Stimulated activated CD8-positive, alpha-beta memory T cell treated with anti-CD3 and anti-CD28 coated beads, Interleukin-15, amount 100 ng/mL, for 24 hours (primary cell): ENCODE measurements at places on chromosomes 12 and 14.

DNA sequence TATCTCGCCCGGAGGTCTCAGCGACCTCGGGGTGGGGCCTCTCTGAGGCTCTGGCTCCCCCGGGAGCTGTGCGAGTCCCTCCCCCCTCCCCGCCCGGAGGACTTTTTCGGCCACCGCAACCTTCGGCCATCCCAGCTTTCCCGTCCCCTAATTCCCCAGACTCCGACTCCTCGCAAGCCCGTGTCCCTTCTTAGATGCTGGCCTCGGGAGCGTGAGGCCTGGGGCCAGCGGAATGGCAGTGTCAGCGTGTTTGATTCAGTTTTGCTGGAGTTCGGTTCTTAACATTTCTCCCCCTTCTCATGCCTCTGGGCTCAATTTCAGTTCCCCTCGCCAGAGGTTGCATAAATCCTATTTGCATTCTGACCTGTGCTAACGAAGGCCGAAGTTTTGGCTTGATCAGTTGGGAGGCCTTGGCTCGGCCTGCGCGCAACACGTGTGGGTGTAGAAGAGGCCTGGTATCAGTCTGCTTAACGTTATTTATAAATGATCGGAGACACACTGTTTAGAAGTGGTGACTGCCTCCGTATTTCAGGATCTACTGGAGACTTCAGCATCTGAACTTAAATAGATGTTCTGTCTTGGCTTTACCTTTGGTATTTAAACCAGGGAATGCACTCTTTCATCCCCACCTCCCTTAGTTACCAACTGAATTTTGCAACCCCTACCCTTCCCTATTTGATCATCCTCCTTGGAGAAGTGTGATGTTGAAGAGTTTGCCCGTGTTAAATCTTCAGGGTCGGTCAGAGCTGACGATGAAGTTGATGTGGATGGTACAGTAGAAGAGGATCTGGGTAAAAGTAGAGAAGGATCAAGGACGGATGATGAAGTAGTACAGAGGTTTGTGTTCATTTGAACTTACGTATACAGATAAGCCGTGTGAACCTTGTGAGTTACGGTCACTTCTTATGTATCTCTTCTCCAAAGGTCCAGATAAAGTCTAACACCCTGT lies 851 bp downstream of the HSP90B1 start:
- DNase-seq = no peak

DNA sequence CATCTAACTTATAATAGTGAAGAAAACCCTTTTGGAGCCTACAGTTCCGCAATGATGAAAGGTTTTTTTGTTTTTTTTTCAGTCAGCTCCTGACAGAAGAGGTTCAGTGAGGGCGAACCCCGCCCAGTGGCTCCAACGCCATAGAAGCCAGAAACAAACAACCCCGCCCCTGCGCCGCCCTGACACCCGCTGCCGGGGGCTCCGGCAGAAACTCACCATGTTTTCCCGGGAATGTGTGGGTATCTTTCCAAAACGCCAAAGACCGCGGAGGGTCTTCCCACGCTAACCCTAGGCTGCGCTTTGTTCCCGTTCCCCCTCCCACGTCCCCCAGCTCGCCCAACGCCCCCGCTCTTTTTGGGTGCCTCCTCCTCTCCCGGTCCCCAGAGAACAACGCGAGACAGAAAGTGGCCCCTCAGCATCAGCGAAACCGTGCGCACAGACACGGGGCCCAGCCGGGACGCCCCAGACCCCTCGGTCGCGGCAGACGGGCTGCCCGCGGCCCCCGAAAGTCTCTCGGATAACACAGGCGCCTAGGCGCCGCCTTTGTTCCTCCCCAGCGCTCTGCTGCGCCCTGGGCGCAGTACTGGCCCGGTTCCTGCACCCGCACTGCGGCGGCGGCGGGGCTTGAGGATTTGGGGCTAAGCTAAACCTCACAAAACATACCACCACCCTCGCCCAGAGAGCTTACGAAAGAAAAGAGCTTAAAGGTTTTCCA lies 522 bp downstream of the TUBA1A start:
- peak; percentile 31 for DNase-seq

DNA sequence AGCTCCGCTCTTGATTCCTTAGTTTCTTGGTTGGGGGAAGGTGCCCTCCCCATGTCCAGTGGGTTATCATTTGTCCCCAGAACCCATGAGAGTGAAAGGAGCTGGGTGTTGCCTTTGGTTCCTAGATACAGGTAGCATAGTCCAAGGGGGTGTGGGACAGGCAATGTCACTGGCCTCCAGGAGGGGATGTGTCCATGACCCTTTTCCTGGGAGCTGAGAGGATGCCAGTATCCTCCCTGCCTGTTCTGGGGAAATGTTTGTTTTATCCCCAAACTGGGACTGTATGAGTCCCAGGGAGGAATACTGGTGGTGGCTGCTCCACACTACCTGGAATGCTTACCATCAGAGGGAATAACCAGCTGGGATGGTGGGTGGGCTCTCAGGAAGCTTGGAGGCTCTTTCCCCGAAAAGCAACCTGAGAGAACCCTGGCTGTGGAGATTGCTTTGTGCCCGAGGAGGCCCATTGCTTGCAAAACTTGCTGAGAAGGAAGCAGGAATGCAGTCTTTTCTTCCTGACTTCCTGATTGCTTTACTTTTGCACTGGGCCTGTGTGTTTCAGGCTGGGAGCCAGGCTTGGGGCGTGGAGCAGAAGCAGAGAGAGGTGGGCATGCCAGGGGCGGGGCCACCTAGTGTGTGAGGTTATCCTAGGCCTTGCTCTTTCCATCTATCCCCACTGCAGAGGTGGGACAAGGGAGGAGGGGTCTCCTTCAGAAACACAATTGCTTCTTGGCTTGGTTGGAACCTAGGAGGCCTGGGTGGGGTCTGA lies 715 bp upstream of the SLC10A1 start:
- no peak for DNase-seq

GRCh38 chr12:63845726-63846125 lies 1.2 kb downstream of the SRGAP1 start:
- no peak for DNase-seq

GRCh38 chr12:76391461-76391860 lies 43.2 kb upstream of the BBS10 start:
- no peak for DNase-seq

- DNase-seq = no peak
These were observed 253.4 kb downstream of the GXYLT1 start for GRCh38 chr12:41891226-41891625.

DNA sequence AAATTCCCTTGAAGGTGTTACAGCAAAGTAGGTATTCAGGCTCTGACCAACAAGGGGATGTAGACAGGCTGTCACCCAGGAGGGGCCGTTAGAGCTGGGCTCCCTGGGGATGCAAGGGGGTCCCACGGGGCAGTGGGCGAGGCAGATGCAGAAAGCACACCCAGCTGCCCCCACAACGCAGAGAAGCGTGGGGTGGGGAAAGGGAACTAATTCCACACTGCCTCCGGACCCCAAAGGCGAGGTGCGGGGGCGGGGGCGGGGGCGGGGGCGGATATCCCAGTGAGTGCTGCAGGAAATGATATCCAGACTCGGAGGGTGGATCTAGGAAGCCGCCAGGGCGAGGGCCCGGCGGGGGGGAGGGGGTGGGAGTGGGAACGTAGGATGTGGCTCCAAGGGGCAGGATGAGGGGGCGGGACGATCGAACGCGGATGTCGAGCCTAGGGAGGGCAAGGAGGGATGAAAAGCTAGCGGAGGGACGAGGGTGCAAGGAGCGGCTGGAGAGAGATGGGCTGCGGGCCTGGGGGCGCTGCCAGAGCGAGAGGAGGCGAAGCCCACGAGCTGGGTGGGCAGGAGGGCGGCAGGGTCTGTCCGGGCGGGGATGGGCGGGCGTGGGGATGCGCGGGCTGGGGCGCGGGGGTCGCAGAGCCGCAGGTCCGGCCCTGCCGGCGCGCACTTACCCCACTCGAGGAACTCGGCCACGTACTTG lies 874 bp downstream of the CDC42BPB start:
- no peak for DNase-seq

DNA sequence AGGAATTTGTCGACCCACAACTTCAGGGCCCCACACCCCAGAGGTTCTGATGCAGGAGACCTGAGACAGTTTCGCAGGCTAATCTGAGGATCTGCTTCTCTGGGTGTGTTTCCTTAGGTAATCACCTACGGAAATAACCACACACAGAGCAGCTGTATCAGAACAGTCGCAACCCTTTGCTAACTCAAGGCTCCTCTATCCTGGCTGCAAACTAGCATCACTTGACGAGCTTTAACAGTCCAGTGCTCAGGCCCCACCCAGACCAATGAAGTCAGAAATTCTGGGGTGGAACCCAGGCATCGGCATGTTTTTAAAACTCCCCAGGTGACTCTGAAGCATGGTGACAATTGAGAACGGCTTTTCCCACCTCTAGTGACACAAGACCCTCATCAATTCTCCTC lies 20.7 kb downstream of the SLC7A7 start:
- DNase-seq = no peak

DNA sequence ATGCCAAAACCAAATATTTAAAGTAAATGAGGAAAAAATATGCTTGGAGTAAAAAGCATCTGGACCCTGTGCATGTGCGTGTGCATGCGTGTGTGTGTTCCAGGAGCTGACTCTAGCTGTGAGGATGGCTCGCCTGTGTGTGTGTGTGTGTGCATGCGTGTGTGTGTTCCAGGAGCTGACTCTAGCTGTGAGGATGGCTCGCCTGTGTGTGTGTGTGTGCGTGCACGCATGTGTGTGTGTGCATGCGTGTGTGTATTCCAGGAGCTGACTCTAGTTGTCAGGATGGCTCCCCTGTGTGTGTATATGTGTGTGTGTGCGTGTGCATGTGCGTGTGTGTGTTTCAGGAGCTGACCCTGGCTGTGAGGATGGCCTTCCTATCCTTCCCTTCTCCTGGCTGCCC lies 357.7 kb downstream of the CACNA1C start:
- DNase-seq = no peak

DNA sequence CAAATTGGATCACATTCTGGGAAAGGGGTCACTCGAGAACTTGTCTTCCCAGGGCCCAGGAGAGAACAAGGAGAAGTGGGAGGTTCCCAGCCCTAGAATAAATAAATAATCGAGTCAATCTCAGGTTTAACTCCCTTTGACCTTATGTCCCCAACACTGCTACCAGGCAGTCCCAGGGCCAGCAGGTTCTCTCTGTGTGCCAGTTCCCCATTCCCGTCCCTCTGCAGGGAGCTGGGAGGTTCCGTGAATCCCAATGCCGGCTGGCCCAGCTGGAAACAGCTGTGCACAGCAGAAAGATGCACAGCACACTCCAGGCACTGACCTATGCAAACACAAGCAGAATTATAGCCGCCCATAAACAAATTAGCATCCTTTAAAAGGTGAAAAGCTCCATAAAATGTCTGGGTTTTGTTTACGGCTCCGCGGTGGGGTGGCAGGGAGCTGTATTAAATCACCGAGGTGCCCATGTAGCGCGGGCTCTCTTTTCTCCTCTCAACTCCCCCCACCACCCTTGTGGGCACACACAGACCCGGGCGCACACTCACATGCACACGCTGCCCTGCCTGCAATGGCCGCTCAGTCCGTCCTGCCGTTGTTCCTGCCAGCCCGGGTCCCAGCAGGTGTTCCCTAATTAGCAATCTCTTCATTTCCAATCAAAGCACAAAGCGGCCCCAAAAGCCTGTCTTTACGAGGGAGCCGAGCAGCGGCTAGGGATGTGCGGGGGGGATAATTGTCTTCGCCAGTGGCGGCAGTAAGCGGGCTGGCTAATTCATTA lies 46.6 kb upstream of the ESRRB start:
- DNase-seq = no peak

DNA sequence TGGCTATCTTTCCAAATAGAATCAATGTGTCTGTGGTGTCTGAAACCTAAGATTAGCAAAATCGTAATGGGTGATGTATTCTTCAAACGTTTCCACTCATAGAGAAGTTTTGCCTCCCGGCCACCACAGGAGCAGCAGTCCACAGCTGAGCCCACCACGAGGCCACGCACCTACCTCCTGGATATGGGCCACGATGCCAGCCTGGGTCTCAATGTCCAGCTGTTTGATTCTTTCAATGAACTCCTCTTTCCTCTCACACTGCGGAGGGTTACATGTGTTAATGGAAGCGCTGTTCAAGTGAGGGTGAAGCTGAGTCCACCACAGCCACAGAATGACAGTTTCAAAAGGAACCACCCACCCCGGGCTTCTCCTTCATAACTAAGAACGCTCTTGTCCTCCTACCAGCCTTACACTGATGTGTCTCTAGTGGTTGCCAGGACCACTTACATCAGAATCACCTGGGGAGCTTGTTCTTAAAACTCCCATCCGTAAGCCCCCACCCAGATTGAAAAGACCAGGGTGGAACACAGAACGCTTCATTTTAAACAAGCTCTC lies 75.3 kb downstream of the CCDC88C start:
- DNase-seq = no peak

DNA sequence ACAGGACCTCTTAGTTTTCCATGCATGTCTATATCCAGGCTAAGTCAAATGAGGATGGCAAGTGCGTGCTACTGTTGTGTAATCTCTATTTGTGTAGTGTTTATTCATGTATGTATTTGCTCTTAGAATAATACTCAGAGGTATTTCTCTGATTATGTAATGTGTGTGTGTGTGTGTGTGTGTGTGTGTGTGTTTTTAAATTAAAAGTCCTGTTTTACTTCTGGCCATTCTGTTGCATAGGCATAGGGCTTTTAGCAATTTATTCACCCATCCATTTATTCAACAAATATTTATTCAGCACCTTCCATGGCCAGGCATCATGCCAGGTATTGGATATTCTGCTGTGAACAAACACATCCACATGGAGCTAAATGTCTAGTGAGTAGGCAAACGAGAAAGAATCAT lies 63.5 kb downstream of the PELI2 start:
- no peak for DNase-seq

DNA sequence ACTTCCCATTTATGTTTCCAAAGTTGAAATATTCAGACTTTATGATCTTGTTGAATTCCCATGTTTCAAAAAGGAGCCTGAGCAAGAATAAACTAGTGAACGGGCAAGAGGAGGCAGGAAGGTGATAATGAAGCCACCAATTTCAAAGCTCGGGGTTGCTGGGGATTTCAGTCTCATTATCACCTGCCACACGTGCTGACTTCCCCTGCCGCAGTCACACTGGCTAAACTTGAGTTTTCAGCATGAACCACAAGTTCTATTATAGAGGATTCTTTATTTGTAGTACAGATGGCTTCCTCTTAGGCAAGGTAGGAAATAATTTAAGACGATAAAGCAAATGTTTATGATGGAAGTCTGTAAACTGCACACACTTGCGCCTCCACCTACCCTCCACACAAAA lies 18.1 kb upstream of the DIABLO start:
- no peak for DNase-seq

- no peak for DNase-seq
These were observed 1.8 kb downstream of the C1R start for GRCh38 chr12:7090222-7090998.

DNA sequence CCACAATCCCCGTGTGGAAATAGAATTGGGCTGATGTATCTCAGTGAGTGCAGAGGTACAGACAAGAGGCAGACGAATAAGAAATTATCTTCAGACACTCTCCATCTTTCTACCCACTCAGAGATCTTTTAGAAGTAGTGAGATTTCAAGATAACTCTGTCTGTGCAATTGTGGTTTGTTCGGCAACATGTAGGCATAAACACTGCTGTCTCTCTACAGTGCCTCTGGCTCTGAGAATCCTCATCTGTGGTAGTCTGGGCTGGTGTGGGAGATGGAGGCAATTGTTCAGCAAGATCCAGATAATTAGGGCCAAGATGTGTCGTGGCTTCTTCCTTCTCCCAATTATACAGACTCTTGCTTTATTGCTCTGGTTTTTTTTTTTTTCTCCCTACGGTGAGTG lies 3.1 kb downstream of the HOXC13 start:
- DNase-seq = no peak
